ENCODE measurements at places on chromosomes 7 and 10.
A peak's percentile ranks its signal among the peaks of the same experiment; 100 is the strongest.

DNA sequence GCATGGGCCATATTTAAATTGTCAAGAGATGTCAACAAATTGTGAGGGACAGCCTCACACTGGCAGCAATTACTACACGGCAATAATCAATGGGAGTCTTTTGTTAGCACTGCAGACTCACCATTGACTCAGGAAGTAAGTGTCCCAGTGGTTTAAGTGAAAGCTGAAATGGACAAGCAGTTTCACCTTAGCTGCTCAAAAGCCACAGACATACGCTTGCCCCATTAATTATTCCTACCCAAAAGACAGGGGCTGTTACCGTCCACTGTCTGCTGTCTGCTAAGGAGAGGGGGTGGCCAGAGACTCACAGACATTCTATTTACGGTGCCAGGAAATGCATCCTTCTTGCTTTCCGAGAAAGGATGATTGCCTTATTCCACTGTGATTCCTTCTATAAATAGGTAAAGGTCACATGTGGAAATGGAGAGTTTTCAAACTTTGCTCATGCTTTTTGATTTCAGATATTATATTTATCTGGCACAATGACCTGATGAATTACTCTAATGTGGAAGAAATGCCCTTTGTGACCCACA, 309.7 kb upstream of the NFE2L3 start:
- DNase-seq = no peak

DNA sequence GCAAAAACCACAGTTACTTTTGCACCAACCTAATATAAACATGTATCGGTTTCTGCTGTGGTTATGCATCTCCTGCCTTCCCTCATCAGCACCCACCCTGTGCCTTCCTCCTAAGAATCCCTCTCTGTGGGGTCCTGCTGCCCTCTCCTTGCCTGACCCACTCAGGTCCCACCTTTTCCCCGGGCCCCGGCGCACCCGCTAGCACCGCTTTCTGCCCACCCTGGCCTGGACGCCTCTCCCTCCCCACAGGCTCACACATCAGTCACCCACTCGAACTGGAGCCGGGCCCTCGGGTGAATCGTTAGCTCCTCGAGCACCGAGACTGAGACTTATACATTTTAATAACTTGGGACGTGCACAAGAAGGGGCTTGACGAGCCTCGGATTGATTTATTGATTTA, 110.5 kb downstream of the ADARB2 start:
- no peak for DNase-seq

DNA sequence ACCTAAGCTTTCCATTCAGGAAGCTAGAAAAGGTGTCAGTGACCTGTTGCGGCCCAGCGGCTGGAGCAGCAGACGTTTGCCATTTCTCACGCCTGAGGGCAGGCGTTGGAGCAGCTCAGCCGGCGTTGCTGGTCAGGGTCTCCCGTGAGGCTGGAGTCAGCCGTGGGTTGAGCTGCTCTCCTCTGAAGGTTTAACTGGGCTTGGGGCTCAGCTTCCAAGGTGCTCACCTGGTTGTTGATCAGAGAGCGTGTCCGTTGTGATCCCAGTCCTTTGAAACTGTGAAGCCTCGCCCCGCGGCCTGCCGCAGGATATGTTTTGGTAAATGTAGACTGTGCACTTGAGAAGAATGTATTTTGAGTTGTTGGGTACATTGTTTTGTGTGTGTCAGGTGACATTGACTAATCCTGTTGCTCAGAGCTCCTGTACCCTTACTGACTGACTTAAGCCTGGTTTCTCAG, 20.6 kb upstream of the PWWP2B start:
- DNase-seq = no peak

DNA sequence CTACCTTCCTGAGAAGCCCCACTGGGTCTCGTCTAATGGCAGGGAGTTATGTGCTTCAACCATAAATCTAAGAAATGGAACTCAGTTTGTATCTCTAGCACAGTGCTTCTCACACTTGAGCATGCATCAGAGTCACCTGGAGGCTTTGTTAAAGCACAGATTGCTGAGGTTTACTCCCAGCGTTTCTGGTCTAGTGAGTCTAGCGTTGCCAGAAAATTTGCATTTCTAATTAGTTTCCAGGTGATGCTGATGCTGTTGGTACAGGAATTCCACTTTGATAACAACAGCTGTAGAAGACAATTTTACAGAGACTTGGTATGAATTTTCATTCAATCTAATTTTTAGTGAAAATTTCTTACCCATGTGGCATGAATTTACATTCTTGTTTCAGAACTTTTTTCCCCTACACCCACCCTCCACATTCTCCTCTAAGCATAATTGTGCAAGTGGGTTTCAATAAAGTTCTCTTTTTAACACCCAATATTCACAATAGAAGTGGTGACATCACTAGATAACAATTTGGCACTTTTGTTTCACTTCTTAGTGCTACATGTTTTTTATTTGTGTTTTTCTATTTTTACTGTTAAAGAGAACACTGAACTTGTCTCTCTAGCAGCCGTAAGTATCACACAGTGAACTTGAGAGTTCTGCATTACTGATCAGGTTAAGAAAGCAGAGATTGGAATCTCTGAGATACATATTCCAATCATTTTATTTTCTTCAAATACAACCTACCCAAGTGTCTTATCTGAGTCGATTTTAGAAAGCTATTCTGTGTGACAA, 48.4 kb upstream of the BET1 start:
- DNase-seq = no peak

- DNase-seq = no peak
These were observed 20.6 kb downstream of the DNAJB6 start for GRCh38 chr7:157357129-157358040.

- no peak for DNase-seq
These were observed 26.6 kb downstream of the SEMA3D start for GRCh38 chr7:85160223-85160622.

DNA sequence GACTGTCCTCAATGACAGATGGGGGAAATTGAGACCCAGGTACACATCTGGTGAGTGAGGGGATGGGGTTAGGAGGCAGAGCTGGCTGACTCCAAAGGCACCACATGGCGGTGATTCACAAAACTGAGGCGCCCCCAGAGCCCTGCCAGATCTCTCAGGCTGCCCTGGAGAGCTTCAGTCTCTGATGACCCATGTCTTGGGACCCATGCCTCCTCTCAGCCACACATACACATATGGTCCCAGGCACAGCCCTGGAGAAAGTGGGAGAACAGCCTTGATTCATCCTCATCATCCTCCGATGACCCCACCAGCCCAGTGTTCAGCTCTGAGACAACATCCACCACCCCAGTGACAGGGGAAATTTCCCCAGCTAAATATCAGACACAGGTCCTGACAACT, 426.0 kb downstream of the RPS24 start:
- DNase-seq = no peak

GRCh38 chr10:5361966-5362365, 2.8 kb upstream of the UCN3 start:
- no peak for DNase-seq

DNA sequence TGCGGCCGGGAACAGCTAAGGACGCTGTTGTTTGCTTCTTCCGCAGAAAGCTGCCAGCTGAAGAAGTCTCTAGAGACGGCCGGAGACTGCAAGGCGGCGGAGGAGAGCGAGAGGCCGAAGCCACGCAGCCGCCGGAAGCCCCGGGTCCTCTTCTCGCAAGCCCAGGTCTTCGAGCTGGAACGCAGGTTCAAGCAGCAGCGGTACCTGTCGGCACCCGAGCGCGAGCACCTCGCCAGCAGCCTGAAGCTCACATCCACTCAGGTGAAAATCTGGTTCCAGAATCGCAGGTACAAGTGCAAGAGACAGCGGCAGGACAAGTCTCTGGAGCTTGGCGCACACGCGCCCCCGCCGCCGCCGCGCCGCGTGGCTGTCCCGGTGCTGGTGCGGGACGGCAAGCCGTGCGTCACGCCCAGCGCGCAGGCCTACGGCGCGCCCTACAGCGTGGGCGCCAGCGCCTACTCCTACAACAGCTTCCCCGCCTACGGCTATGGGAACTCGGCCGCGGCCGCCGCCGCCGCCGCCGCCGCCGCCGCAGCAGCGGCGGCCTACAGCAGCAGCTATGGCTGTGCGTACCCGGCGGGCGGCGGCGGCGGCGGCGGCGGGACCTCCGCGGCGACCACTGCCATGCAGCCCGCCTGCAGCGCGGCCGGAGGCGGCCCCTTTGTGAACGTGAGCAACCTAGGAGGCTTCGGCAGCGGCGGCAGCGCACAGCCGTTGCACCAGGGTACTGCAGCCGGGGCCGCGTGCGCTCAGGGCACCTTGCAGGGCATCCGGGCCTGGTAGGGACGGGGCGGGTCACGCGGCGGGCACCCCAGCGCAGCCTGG, 2.4 kb downstream of the NKX2-3 start:
- no peak for DNase-seq

DNA sequence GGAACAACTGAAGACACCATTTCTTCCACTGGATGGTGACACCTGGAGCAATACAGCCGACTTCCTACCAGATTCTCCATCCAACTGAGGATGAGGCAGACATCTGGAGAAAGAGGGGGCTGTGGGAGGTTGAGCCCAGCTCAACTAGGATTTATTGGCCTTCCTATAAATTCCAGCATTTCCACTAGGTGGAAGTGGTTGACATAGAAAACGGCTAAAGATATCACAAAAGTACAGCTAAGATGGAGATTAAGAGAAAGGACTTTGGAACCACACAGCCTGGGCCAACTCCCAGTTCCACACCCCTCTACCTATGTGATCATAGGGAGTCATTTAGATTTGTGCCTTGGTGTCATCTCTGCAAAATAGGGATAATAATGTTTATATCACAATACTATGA, 61.3 kb upstream of the CAV2 start:
- DNase-seq = no peak

DNA sequence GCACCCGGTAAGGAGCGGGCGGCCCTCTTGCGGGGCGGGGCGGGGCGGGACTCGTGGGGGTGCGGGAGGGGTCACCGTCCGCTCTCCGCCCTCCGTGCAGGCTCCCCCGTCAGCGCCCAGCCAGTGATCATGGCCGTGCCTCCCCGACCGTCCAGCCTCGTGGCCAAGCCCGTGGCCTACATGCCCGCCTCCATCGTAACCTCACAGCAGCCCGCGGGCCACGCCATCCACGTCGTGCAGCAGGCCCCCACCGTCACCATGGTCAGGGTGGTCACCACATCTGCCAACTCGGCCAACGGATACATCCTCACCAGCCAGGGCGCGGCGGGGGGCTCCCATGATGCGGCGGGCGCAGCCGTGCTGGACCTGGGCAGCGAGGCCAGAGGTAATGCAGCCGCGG, 16.2 kb upstream of the AP5Z1 start:
- DNase-seq = no peak

GRCh38 chr7:91940171-91940570, 491 bp upstream of the AKAP9 start:
- peak; percentile 7 for DNase-seq

DNA sequence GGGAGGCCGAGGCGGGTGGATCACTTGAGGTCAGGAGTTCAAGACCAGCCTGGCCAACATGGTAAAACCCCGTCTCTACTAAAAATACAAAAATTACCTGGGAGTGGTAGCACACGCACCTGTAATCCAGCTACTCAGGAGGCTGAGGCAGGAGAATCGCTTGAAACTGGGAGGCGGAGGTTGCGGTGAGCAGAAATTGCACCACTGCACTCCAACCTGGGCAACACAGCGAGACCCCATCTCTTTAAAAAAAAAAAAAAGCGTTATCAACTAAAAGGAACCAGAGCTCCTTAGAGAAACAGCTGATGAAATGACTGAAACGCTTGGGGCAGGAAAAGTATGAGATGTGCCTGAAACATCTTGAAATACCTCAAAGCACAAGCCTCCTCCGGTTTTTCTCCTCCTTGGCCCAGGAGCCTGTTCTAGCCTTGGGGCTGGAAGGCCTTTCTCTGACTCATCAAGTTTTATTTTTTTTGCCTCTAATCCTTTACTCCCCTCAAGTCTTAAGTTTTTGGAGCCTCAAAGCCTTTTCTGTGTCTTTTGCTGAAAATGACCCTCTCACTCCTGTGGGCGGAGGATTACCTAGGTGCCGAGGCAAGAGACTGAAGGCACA, 2.6 kb upstream of the METTL27 start:
- no peak for DNase-seq

DNA sequence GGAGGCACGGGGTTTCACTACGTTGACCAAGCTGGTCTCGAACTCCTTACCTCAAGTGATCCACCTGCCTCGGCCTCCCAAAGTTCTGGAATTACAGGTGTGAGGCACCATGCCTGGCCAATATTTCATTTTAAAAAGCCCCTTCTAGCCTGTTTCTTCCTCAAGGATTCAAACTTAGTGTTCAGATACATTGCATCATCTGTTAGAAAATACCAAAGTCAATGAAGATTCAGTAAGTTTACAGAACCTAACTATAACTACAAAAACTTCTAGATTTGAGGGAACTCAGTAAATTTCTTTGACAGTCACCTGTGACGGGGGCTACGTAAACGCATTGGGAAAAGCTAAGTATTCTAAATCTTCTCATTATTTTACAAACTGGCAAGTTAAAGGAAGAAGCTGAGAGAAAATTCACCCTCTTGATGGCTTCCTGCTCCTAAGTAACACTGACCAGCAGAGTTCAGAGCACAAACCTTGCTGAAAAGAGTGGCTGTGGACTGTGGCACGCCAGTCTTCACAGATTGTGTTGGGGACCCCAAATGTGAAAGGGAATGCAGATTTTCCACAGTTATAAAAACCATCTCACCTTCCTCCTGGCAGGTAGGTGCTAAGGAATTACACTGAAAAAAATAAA, 162.2 kb downstream of the PKD1L1 start:
- no peak for DNase-seq

- DNase-seq = no peak
These were observed 18.5 kb upstream of the FAM133B start for GRCh38 chr7:92608380-92609322.

DNA sequence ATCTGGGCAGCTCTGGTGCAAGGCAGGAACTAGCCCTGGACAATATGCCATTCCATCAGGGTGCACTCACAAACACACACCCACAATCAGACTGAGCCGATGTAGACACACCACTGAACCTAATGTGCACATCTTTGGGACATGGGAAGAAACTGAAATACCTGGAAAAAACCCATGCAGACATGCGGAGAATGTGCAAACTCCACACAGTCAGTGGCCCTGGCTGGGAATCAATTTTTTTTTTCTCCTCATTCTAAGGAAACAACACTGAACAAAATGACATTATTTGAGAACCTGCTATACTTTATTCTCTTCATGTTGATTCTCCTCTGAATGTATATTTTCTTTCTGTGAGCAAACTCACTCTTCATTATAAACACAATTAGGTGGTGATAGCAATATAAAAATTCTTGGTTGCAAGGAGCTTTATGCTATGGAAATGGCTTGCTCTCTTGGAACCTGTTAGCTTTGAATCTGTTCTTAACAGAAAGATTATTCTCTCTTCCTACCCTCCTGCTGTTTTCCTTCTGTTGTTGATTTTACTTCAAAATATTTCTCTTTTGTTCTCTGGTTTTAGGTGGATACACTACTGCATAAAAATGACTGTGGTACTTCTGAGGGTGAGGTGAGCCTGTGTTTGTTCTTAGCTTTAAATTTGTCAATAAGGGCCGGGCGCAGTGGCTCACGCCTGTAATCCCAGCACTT, 33.0 kb upstream of the MICU1 start:
- DNase-seq = no peak

GRCh38 chr10:76085002-76085816, 653.8 kb downstream of the LRMDA start:
- DNase-seq = no peak
